Stimulated activated CD8-positive, alpha-beta memory T cell treated with anti-CD3 and anti-CD28 coated beads, Interleukin-2, amount 100 ng/mL, for 1 hour (primary cell): ENCODE measurements at places on chromosomes 1 and 21.

- no peak for DNase-seq
Measured at GRCh38 chr1:22729912-22730311, 19.3 kb downstream of the EPHB2 start.

DNA sequence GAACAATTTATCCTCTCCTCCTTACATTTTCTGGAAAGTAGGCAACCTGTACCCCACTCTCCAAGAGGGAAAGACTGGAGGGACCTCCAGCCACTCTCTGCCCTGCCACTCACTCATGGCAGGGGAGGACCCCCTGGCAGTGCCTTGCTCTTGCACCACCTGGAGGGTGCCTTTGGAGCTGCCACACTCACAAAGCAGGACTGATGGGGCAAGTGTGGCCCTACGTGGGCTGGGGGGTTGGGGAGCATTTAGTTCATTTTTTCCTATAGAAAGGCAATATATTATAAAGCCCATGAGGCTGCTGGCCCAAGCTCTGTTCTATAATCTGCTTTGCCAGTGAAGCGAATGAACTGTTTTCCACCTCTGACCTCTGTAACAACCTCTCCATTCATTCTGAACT, 50.3 kb downstream of the GPR161 start:
- DNase-seq, result no peak

GRCh38 chr1:162080472-162081015, 11.1 kb downstream of the NOS1AP start:
- DNase-seq, result no peak

- no peak for DNase-seq
Measured at GRCh38 chr1:11940260-11940921, 5.9 kb downstream of the PLOD1 start.

DNA sequence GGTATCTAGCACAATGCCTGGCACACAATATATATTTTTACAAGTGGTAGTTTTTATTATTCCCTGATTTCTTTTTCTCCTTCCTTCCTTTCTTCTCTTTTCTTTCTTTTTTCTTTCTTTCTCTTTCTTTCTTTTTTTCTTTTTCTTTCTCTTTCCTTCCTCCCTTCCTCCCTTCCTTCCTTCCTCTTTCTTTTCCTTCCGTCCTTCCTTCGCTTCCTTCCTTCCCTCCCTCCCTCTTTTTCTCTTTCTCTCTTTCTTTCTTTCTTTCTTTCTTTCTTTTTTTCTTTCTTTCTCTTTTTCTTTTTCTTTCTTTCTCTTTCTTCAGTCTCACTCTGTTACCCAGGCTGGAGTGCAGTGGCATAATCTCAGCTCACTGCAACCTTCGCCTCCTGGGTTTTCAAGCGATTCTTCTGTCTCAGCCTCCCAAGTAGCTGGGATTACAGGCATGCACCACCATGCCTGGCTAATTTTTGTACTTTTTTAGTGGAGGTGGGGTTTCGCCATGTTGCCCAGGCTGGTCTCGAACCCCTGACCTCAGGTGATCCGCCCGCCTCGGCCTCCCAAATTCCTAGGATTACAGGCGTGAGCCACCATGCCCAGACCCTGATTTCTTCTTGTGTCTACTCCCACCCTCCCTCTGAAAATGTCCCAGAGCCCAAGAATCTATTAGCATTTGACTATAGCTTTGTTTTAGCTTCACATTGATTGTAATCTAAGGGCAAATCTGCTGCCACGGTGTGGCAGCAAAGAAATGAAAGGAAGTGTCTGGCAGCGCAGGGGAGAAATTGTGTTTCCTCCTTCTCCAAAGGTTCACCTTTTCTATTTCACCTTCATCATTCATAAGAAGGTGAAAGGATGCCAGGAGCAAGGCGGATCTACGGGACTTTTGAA, 19.9 kb upstream of the ABCB10 start:
- no peak for DNase-seq

GRCh38 chr1:223244366-223245103, 101.5 kb upstream of the TLR5 start:
- no peak for DNase-seq

- no peak for DNase-seq
Measured at GRCh38 chr1:228082918-228083870, 686 bp downstream of the ARF1 start.

DNA sequence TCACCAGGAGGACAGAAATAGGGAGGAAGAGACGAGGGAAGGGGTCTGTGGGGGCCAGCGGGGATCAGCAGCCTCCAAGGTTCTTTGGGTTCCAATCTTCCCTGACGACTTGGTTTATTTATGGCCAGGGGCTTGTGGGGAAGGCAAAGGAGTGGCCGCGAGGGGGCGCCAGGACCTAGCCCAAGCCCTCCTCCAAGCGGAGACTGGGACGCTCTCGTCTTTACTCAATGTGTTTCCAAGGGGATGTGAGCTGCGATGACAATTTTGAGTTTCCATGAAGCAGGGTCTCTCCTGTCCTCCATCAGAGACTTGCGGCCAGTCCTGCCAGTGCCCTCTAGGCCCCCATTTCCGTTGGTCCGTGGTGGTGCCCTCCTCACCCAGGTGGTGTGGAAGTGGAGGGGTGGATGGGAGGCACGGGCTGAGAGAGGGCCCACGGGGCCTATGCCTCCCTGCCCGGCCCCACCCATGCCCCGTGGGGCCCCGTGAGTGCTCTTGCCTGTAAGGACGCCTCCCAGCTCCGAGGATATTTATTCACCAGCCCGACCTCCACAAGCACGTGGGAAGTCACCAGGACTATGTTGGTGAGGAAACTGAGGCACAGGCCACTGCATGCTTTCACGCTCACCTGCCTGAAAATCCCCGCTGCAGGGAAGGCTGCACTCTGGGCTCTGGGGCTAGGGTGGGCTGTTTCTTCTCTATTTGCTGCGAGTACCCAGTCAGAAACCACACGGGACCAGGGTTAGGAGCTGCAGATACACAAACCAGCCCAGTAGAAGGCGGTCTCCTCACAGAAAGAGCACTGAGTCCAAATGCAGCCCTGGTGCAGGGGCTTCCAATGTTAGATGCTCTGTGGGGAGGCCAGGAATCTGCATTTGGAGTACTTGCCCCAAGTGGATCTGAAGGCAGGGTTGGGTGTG, 26.5 kb downstream of the DMRTB1 start:
- DNase-seq, result peak; percentile 23
